ENCODE measurements at places on chromosomes 4 and X. TPM values are rescaled to one million over a fixed set of nuclear protein-coding genes. Genes with fewer than 3 reads are reported as not detected.

The LEF1 gene
- total RNA-seq = 0.37 TPM

The H2BW2 gene
- not detected for total RNA-seq

The SFRP2 gene
- 4.8 TPM for total RNA-seq

The HOPX gene
- total RNA-seq = 0.37 TPM

The BEND2 gene
- not detected for total RNA-seq

The SSX4B gene
- not detected for total RNA-seq

The SULT1B1 gene
- 10.6 TPM for total RNA-seq

The SHROOM4 gene
- 0.39 TPM for total RNA-seq

The RTL9 gene
- 0.39 TPM for total RNA-seq

The IL15 gene
- 1.6 TPM for total RNA-seq

Measured in subcutaneous preadipocyte (primary cell).